ENCODE measurements at places on chromosomes 2 and 18. TPM values are rescaled to one million over a fixed set of nuclear protein-coding genes. Genes with fewer than 3 reads are reported as not detected.

The ITPRIPL1 gene
- 5.3 TPM for polyA plus RNA-seq

The C18orf54 gene
- polyA plus RNA-seq: 13.9 TPM

The IL1B gene
- polyA plus RNA-seq: not detected

The RALB gene
- polyA plus RNA-seq: 15.2 TPM

The CYTIP gene
- not detected for polyA plus RNA-seq

The EVX2 gene
- polyA plus RNA-seq: not detected

The CCDC150 gene
- 44.2 TPM for polyA plus RNA-seq

The MC5R gene
- polyA plus RNA-seq: 0.21 TPM

The PRKAG3 gene
- polyA plus RNA-seq: not detected

The KYNU gene
- 0.21 TPM for polyA plus RNA-seq

The PRSS56 gene
- polyA plus RNA-seq: not detected

The SULT1C3 gene
- not detected for polyA plus RNA-seq

The SCRN3 gene
- 12.3 TPM for polyA plus RNA-seq

The SF3B6 gene
- 610 TPM for polyA plus RNA-seq

The HOXD4 gene
- not detected for polyA plus RNA-seq

The BOK gene
- polyA plus RNA-seq: 13.5 TPM

Measured in GM23338 (cell line).